Placental pericyte (primary cell): ENCODE measurements at places on chromosomes 12 and 14. TPM values are rescaled to one million over a fixed set of nuclear protein-coding genes. Genes with fewer than 3 reads are reported as not detected.

PPP4R4 gene
- total RNA-seq, result 0.43 and 0.88 TPM in 2 replicates

STRN3 gene
- 47.9 and 64.6 TPM in 2 replicates for total RNA-seq

CNTN1 gene
- total RNA-seq, result 0.43 TPM in 1 of 2 replicates, not detected in the other

KRT72 gene
- not detected in 2 replicates for total RNA-seq

PRKAG1 gene
- total RNA-seq, result 69.4 and 86.2 TPM in 2 replicates

BIN2 gene
- not detected in 2 replicates for total RNA-seq
